Left ventricle myocardium inferior (tissue), 1 donor: ENCODE measurements at places on chromosomes 12 and 14.

GRCh38 chr12:116490471-116490870, 68.7 kb upstream of the MAP1LC3B2 start:
- no peak for DNase-seq

- no peak for DNase-seq
These were observed 84.7 kb downstream of the SLC41A2 start for GRCh38 chr12:104873374-104873773.

DNA sequence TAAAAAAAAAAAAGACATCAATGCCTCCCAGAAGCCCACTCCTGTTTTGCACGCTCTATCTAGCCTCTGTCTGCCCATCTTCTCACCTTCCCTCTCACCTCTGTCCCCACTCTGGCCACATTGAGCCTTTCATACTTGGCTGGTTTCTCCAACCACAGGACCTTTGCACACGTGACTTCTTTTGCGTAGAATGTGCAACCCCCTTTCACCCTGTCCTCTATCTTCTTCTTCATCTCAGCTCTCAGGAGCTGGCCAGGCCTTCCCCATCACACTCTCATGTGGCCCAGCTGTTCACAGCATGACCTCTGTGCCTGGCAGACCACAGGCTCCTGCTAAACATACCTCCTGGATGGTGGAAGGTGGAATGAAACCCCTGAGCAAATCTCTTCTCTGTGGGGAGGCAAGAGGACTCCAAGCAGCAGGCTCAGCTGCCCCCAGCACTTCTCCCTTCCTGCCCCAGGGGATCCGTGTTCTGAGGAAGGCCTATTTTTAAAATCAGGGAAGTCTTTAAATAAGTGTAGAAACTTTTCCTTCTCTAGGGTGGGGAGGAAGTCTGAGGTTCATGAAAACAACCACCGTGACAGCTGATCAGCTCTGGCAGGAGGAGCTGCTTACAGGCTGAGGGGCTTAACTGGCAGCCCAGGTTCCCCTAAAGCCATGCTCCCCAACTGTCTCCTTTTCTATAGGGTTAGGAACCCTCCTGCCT, 11.6 kb downstream of the HVCN1 start:
- DNase-seq = no peak

- DNase-seq = no peak
These were observed 5.3 kb downstream of the A2ML1 start for GRCh38 chr12:8827551-8828256.

- DNase-seq = no peak
These were observed 50.6 kb downstream of the OTX2 start for GRCh38 chr14:56759633-56760032.

GRCh38 chr12:59715434-59715833, 119.6 kb downstream of the SLC16A7 start:
- DNase-seq = no peak

GRCh38 chr14:58963873-58964597, 224.4 kb upstream of the DAAM1 start:
- no peak for DNase-seq

- no peak for DNase-seq
These were observed 27.1 kb upstream of the TCL1A start for GRCh38 chr14:95741038-95741490.

DNA sequence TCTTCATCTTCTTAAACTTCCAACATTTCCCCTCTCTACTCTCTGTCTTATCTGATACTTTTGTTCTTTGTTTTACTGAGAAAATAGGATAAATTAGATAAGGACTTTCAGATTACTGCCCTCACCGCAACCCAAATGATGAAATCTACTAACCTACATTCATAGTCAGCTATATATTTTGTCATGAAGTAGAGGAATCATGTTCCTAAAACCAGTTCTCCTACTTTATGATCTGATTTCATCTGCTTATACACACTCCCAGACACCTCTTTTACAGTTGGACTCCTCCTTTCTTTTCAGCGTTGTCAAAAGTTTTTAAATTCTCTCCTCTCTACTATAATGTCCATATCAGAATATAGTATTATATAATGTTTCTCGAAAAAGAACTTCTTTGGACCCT, 29.7 kb downstream of the MGAT4C start:
- no peak for DNase-seq

GRCh38 chr12:92503029-92503931, 199.5 kb upstream of the PLEKHG7 start:
- DNase-seq = no peak

GRCh38 chr12:94663071-94663470, 12.7 kb upstream of the TMCC3 start:
- DNase-seq = no peak

GRCh38 chr12:54475537-54475936, 2.1 kb upstream of the GTSF1 start:
- DNase-seq = no peak

GRCh38 chr12:32502693-32503502, 103.5 kb downstream of the FGD4 start:
- DNase-seq = no peak

DNA sequence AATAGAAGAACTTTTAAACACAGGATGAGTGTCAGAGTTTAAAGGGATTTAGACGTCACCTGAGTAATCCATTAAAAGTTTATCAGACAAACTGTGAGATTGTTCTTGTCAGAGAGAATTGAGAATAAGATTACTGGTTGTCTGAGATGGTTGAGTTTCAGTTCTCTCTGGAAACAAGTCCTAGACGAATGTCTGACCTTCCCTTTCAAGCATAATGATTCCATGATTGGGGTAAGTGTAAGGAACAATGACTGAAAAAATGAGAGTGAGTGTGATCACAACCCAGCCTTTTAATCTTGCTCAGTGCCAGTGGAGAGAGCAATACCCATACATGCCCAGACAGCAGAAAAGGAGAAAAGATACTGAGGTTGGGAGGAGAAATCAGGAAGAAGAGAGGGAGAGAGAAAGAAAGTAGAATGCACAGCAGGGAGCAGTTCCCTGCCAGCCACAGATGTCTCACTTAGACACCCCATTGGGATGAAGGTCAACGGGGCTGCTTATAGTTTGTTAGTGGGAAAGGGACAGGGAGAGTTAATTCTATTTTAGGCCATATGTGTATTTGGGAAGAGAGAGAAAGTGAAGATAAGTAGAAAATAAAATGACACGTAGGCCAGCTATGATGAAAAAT, 4.3 kb downstream of the GRIP1 start:
- DNase-seq = no peak

- DNase-seq = no peak
These were observed 827.6 kb downstream of the NRXN3 start for GRCh38 chr14:78997811-78998210.

- no peak for DNase-seq
These were observed 114.7 kb downstream of the LGMN start for GRCh38 chr14:92633724-92634123.

- DNase-seq = no peak
These were observed 80.9 kb upstream of the SLC38A2 start for GRCh38 chr12:46453428-46453827.

DNA sequence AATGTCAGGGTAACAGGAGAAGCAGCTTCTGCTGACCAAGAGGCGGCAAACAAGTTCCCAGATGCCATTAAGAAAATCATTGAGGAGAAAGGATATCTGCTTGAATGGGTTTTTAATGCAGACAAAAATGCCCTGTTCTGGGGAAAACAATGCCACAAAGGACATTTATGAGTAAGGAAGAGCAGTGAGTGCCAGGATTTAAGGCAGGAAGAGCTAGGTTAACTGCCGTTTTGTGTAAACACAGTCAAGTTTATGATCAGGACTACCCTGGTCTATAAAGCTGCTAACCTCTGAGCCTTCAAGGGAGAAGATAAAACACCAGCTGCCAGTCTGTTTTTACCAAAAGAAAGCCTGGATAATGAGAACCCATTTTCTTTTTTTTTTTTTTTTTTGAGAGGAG, 8.5 kb downstream of the MAPKAPK5 start:
- no peak for DNase-seq

DNA sequence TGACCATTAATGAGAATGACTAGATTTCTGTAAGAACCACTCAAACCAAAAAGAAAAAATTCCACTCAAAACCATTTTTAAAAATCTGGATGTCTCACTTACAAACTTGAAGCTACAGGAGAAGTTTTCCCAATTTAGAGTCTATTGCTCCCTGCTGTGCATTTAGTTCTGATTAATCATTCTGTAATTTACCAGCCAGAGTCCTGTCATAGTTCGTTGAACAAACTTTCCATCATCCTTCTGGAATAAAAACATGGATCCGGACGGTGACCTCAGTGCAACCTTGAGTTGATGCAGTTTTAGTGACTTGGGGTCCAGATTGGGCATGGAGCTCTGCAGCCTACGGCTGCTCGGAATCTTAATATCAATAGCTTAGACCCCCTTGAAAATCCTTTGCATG, 73.4 kb downstream of the PRMT8 start:
- no peak for DNase-seq

- DNase-seq = no peak
These were observed 270.9 kb downstream of the CACNA1C start for GRCh38 chr12:2323532-2324255.

DNA sequence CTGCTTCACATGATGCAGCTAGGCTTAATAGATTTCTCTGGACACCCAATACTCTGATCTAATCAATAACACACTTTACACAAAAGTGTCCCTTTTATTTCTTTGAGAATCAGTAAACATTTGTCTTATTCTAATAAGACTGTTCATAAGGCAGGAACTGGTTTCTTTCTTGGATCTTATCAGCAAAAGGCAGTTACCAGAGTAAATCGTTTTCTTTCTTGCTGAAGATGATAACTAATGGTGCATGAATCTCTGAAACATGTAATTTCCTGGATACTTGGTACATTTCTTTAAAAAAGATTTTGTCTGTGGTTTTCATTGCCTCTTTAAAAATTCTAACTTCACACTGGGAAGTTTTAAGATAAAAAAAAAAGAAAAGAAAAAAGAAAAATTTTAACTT, 39.6 kb downstream of the WIF1 start:
- no peak for DNase-seq

DNA sequence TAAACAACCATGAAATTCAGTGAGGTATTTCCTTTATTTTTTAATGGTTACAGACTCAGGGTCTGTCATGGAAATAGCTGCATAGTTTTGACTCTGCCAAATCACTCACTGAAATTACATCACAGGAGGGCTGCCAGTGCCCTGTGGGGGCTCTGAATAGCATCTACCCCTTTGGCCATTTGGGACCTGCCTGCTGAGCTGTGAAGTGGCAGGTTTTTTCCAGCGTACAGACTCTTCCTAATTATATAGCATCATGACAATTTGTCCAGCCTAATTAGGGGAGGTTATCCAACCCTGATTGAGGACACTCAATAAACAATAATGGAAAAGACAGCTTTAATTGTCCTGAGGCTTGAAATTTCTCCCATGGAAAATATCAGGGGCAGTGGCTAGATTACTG, 1.8 kb upstream of the COCH start:
- DNase-seq = no peak

DNA sequence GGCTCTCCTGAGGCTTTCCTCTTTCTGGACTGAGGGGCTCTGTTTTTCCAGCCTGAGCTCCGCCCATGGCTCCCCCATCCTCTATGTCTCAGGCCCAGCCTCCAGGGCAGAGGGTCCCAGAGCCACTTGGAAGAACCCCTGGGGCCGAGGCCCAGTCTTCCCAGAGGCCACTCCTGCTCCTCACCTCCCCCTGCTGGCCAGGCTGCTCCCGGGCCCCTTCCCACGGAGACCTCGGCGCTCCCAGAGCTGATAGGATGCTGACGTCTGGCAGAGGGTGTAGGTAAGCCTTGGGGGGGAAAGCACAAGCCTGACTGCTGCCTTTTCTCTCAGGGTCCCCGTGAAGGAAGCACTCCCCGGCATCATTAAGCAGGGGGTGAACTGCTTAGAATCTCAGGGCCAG, 51.4 kb downstream of the ERH start:
- DNase-seq = peak; percentile 29

GRCh38 chr12:102797528-102797927, 119.5 kb downstream of the PAH start:
- DNase-seq = no peak

DNA sequence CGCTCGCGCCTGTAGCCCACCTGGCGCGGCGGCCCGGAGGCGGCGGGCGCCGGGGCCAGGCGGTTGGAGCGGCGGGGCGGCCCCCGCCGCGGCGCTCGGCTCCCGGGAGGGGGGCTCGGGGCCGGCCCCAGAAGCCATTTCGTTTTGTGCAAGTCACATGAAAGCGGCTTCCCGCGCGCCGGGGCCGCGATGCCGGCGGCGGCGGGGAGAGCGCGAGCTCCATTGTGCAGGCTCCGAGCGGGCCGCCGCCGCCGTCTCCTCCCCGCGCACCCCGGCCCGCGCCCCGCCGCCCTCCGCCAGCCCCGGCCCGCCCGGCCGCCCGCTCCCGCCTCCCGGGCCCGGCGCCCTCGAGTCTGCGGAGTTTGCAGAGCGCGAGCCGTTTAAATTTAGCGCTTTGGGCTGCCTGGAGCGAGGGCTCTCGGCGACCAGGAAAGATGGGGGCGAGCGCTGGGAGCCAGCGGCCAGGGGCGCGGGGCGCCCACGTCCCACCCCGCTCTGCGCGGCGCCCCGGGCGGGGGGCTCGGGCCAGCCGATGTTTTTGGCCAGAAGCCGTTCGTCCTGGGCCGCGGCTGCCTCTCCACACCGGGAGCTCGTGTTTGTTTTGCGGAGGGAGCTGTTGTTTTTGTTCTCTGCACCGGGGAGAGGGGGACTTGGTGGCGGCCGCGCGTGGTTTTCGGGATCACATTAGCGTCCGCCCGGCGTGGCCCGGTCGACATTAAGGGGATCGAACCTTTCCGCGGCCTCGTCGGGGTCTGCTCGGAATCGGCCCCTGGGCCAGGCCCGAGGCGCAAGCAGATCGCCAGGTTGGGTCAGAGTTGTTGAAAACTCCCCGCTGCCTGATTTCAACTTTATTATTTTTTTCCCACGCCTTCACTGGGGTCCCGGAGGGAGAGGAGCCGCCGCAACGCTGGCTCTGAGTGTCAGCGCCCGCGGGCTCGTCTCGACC, 982 bp downstream of the BCL7A start:
- DNase-seq = peak; percentile 32

- DNase-seq = no peak
These were observed 11.3 kb downstream of the ABHD12B start for GRCh38 chr14:50882932-50883826.

DNA sequence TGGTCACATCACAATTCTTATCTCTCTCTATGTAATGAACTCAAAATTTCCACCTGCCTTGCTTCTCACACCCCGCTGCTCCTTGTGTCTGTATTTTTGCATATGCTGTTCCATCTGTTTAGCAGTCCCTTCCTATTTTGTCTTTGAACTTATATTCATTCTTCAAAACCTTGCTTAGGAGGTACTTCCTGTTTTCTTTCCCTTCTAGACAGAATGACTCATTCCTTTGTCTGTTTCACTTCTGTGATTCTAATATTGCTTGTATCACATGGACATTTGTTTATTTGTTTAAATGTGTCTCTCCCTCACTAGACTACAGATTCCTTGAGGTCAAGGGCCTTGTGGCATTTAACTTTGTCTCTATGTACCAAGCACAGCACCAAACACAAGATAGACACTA, 424.2 kb downstream of the ETNK1 start:
- DNase-seq = no peak
